Pulmonary artery endothelial cell (primary cell): ENCODE measurements at places on chromosomes 16 and 17. TPM values are rescaled to one million over a fixed set of nuclear protein-coding genes. Genes with fewer than 3 reads are reported as not detected.

- no peak for DNase-seq
These were observed 51.1 kb downstream of the SRL start for GRCh38 chr16:4190712-4191333.

DNA sequence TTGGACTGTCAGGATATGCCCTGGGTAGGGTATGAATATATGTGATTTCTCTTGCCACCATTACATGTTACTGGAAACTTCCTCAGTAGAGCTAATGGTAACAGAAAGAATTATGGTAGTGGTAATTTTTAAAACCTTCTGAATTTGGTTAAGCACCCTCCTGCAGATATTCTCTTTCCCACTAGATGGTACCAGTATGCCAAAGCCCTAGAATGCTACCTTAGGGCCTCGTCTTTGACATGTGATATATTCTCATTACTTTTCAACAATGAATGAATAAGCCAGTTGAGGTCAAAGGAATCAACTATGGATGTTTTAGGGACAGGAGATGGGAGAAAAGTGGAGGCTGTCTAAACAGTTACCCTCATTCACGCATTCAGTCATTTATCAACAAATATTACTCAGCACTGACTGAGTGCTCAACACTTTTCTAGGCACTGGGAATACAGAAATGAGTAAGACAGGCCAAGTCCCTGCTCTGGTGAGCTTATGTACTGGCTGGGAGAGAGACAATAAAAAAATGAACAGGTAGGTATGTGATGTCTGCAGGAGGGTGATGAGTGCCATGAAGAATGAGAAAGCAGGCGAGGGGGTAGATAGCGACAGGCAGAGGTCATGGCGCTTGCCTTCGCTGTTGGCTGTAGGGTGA lies 14.7 kb downstream of the CDH13 start:
- no peak for DNase-seq

- no peak for DNase-seq
These were observed 3.4 kb downstream of the VPS4A start for GRCh38 chr16:69314534-69314933.

- no peak for DNase-seq
These were observed 5.0 kb upstream of the CCL4L2 start for GRCh38 chr17:36205637-36206485.

GRCh38 chr17:4540224-4540651 lies 14.9 kb downstream of the MYBBP1A start:
- no peak for DNase-seq

- DNase-seq = no peak
These were observed 23.0 kb upstream of the CDR2 start for GRCh38 chr16:22397464-22397863.

DNA sequence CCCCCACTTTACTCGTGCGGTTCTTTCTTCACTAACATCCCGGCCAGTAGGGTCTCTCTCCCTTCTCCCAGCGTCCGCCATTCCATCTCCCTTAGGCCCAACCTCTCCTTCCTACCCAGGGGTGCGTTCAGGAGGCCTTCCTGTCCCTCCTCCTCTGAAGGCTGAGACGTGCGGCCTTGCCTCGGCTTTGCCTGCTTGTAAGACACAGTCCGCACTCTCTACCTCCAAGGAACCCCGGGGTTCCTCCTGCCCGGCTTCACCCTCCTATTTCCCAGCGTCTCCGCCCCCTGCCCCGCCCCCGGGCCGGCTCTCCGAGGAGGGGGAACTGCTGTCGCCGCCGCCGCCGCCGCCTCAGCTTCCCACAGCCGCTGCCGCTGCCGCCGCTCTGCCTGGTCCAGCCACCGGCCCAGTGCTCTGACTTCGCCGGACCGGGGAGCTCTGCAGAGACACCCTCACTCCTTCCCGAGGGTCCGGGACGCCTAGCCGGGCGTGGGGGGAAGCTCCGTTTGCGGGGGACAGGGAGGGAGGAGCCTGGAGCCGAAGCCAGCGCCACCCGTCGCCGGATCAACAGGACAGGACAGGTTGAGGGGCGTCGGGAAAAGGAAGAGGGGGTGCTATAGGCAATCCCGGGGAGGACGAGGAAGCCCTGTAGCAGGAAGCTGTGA lies 1.2 kb upstream of the FGF11 start:
- no peak for DNase-seq

GRCh38 chr16:3188925-3189825 lies 1.2 kb downstream of the OR1F1 start:
- no peak for DNase-seq

- no peak for DNase-seq
These were observed 45.6 kb upstream of the LCMT1 start for GRCh38 chr16:25065899-25066298.

DNA sequence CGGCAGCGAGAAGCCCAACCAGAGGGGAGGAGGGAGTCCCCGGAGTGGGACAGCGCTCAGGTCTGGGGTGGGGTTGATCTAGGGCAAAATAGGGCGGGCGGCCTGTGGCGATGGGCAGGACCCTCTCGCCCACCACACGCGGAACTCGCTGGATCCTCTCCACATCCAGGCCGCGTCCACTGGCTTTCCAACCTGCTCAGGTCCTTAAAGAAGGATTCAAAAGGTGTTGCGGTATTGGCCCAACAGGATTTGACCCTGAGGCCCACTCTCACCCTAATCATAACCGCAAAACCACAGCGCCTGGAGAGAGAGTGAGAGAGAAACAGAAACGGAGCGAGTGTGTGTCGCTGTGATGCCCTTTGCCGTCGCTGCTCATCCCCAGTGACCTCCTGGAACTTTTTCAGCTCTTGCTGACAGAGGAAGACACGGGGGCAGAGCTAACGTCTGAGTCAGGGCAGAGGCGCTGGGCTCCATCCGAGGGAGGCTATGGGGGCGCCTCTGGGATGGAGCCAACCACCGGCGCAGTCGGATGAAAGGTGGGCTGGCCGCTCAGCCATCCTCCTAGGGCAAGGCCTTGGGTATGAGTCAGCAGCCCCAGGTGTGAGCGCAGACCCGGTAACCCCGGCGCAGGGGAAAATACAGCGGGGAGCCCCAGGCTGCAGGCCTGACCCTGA lies 16.7 kb upstream of the OR1F1 start:
- no peak for DNase-seq

DNA sequence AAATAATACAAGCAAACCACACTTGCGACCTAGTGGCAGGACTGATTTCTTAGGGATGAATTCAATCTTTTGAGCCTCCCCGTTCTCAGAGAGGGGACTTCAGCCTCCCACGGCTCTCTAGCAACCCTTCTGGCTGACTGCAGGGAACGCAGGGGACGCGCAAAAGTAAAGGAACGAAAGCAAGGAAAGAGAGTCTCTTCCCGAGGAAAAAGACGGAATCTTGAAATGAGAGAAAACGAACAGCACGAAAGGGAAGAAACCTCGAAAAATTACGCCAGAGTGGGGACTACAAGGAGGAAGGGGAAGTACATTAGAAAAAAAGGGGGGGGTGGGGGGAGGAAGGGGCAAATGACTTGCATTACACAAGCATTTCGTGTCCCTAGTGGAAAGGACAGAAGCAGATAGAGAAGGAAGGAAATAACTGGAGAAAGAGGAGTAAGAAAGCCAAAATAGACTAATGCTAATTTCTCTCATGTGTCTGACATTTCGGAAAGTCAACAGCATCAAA lies 1.2 kb downstream of the GRB2 start:
- no peak for DNase-seq

- no peak for DNase-seq
These were observed 285.7 kb upstream of the SALL1 start for GRCh38 chr16:51436742-51437141.

GRCh38 chr16:15482068-15482747 lies 47.8 kb downstream of the BMERB1 start:
- DNase-seq = peak; percentile 80

GRCh38 chr17:27245230-27245696 lies 48.7 kb upstream of the WSB1 start:
- peak; percentile 77 for DNase-seq

DNA sequence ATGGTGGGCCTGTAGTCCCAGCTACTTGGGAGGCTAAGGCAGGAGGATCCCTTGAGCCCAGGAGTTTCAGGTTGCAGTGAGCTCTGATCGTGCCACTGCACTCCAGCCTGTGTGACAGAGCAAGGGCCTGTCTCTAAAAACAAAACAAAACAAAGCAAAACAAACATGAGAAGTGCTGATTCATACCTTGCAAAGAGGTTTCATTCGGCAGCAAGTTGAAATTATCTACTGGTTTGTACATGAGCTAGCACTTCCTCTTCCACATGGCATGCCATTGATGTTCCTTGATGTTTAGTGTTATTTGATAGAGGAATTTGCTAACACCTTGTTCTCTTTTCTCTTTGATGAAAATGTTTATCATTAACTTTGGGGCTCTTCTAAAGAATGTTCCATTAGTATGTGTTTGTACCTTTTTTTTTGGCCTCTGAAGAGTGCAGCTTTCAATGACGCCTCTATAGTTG lies 50.6 kb downstream of the SPECC1 start:
- DNase-seq = no peak

DNA sequence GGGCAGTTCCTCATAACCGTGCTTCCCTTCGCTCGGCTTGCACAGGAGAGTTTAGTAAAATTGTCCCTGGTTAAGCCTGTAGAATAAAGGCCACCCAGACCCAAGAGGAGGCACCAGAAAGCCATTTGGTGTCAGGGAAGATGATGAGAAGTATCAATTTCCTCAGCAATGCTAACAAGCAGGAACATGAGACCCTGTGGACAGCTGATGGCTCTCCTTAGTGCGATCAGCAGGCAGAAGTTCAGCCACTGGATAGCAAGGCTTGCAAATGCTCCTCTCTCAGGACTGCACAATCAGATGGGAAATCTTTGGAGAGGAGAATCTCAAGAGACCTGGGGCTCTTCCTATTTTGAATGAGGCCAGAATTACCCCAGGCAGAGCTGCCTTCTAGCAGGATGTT lies 261.1 kb upstream of the DYNLRB2 start:
- DNase-seq = no peak

GRCh38 chr17:4583782-4584100 lies 588 bp upstream of the SMTNL2 start:
- no peak for DNase-seq

GRCh38 chr17:39404542-39405378 lies 3.3 kb upstream of the FBXL20 start:
- no peak for DNase-seq

DNA sequence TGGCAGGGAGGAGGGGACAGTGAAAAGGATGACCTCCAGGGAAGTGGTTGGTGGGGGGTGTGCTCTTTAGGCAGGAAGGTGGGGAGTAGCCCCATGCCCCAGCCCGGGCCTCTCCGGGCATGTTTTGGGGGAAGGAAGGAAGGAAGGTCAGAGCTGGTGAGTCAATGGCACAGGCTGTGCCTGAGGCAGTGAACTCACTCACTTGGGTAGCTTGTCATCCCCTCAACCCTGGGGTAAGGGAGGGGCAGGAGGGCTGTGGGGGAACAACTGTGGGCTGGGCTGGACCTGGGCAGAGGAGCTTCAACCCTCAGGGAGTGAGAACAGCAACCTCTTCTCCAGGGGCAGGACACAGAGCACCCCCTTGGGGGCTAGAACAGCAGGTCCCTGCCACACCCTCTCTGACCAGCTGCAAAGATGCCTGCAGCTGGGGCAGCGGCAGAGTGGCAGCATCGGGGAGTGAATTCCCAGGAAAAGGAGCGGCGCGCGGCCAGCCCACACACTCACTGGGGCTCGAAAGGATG lies 6.3 kb downstream of the CSF3 start:
- peak; percentile 66 for DNase-seq

GRCh38 chr16:46482895-46483294 lies 138.3 kb downstream of the SHCBP1 start:
- no peak for DNase-seq

DNA sequence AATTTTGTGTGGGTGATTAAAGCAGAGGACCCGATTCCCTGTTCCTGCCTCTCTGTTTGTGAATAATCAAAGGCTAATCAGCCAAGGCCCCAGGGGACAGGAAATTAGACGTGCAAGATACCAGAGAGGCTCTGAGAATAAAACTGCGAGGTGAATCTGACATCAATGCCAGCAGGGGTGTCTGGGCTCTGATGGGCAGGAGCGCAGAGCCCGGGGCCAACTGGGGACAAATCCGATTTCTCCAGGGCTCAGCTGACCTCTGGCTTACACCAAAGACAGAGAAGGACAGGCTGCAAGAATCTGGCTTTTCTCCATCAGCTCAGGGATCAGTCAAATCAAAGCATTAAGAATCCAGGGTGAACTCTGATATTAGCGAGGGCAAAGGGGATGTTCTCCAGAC lies 174.3 kb downstream of the XYLT1 start:
- no peak for DNase-seq

DNA sequence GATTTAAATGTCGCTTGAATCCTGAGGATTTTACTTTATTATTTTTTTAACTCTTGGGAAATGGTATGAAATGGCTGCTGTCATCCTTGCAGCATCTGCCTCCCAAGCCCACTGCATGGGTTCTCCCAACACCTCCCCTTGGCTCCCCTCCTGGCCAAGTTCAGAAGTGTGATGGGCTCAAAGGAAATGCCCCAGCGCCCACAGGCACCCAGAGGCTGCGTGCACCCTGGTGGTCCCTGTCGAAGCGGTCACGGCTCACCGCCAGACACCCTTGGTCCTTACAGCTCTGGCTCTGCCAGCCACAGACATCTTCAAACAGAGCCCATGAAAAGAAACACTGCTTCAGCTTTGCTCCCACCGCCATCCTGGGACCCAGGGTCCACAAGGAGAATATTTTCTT lies 334.7 kb downstream of the SOX9 start:
- no peak for DNase-seq

DNA sequence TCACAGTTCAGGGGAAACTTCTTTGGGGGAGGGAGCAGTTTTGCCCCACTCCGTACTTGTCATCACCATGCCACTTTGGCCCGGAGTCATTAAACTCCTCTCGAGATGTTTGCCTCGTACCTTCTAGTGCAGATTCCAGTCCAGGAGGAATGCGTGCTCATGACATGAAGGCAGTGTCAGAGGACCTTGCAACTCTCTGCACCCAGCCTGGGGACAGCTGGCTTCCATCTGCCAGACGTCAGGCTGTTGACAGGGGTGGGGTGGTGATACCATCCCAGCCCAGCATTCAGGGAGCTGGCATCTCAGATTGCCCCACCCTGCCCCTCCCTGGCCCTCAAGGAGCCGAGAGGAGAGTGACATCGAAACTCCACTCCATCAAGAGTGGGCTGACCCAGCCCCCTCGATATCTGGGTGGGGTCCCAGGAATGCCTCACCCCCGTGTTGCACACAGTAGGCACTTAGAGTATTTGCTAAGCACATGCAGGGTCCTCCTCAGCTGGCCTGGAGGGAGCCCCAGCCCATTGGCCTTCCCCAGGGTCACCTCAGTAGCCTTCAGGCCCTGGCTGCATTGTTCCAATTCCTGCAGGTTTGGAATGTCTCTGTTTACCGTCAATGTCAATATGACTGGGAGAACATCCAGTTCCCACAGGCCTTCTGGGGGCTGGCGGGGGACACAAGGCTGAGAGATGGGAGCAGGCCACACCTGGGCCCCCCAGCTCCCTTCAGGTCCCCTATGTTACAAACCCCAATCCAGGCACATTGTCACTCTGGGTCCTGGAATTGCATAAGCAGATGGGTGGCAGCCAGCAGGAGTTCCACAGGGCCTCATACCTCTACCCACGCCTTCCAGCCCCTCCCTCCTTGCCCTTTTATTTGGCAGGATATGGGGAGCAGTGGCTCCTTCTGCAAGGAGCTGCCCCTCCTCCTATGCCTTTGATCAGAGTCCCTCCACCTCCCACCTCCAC lies 21.3 kb upstream of the EMP2 start:
- DNase-seq = no peak

BCL6B gene
- total RNA-seq = 101 and 117 TPM in 2 replicates

CSH1 gene
- total RNA-seq = not detected in 2 replicates

ADAM11 gene
- 0.07 and 0.25 TPM in 2 replicates for total RNA-seq

TP53TG3C gene
- not detected in 2 replicates for total RNA-seq

ITGA3 gene
- total RNA-seq = 77.7 and 101 TPM in 2 replicates

HCRT gene
- not detected in 2 replicates for total RNA-seq
